ENCODE measurements at places on chromosomes 11 and 22.

DNA sequence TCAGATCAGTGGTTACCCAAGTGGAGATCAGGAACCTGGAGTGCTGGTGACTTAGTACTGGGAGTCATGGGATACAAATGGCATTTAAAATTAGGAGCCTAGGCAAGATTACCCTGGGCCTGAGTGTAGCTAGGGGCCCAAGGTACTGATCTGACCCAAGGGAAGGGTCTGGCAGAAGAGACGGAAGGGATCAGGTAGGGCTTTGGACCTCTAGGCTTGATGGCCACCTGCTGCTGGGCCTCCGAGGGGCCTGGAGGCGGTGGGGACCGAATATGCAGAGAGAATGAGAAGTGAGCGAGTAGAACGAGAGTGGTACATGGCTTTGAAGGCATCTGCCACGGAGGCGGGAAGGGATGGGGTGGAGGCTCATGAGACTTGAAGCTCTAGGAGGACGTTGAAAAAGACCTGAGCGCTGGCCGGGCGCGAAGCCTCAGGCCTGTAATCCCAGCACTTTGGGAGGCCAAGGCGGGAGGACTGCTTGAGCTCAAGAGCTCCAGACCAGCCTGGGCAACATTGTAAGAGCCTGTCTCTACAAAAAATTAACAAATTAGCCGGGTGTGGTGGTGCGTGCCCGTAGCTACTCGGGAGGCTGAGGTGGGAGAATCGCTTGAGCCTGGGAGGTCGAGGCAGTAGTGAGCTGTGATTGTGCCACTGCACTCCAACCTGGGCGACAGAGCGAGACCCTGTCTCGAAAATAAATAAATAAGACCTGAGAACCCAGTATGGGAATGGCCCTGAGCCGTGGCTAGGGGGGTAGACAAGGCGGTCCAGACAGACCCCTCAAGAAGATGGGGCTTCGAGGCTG lies 563 bp upstream of the PPIL2 start:
- DNase-seq = no peak

GRCh38 chr11:63880403-63880790 lies 36.6 kb downstream of the RCOR2 start:
- no peak for DNase-seq

GRCh38 chr11:68657021-68657780 lies 27.1 kb upstream of the GAL start:
- no peak for DNase-seq

GRCh38 chr22:45579306-45579705 lies 76.6 kb downstream of the FBLN1 start:
- no peak for DNase-seq

DNA sequence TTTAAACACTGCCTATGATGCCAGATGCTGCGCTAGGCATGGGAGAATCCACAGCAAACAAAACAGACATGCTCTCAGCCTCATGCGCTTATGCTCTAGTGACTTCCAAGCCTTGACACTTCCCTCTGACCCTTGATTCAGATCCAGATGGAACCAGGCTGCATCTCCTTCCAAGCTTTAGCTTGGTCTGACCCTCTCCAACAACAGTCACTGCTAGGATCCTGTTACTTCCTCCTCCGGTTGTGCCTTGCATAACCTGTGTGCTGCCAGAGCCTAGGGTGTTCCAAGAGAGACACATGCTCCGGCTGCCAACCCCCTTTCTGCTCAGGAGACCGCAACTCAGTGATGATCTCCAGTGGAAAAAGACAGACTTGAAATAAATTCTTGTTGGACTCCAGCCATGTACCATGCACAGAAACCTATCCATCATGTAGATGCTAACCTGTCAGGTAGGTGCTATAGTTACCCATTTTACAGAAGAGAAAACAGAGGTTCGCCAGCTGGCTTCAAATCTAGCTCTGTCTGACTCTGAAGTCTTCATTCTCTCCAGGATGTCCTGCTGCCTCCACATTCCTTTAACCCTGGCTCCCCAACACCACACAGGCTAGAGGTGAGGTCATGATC lies 136.3 kb upstream of the TEAD1 start:
- no peak for DNase-seq

- peak; percentile 20 for DNase-seq
These were observed 45.0 kb downstream of the OR4C6 start for GRCh38 chr11:55707029-55707428.

- no peak for DNase-seq
These were observed 6.8 kb upstream of the CCDC188 start for GRCh38 chr22:20157430-20158183.

DNA sequence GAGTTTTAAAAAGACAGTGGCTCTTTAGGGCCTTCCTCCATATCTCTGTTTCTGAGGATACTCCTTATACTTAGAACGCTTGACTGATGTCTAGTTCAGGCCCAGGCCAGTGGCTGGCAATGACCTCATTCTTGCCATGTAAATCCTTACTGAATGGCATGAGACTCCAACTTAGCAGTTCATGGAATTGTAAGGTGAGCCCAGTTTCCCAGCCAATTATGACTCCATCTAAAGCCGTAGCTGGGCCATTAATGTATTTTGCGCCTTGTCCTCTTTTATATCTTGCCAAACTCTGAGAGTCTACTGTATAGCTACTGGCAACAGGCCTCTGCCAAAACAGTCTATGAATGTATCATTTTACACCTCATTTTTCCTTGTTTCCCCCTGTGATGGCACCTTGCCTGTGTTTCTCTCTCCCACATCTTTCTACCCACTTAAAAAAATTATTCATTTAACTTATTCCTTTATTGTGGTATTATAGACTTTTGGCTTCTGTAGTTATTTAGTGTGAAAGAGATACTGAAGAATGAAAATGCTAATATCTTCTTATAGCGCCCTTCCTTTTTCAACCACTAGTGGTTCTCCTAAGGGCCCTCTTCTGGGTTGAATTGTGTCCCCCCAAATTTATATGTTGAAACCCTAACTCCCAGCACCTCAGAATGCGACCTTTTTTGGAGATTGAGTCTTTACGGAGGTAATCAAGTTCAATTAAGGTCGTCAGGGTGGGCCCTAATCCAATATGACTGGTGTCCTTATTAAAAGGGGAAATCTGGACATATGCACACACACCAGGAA lies 67.4 kb downstream of the ZNRF3 start:
- DNase-seq = no peak

GRCh38 chr11:134745456-134745855 lies 333.4 kb upstream of the B3GAT1 start:
- DNase-seq = no peak

- no peak for DNase-seq
These were observed 65.3 kb upstream of the ADORA2A start for GRCh38 chr22:24361976-24362646.

DNA sequence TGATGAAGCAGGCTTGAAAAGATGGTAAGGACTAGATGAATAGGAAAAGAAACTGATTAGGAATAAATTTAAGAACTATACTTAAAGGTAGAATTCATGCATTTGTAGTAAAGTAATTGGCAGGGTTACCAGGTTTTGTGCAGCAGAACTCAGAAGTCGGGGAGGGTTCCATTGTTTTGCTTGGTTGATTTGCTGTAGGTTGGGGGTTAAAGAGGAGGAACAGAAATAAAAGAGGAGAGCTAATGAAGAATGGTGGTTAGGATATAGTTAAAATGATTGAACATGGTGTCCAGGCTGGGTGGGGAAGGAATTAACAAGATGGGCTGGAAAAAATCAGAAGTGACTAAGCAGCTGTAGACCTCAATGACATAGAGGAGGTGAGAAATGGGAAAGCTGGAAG lies 5.5 kb upstream of the SPON1 start:
- no peak for DNase-seq

DNA sequence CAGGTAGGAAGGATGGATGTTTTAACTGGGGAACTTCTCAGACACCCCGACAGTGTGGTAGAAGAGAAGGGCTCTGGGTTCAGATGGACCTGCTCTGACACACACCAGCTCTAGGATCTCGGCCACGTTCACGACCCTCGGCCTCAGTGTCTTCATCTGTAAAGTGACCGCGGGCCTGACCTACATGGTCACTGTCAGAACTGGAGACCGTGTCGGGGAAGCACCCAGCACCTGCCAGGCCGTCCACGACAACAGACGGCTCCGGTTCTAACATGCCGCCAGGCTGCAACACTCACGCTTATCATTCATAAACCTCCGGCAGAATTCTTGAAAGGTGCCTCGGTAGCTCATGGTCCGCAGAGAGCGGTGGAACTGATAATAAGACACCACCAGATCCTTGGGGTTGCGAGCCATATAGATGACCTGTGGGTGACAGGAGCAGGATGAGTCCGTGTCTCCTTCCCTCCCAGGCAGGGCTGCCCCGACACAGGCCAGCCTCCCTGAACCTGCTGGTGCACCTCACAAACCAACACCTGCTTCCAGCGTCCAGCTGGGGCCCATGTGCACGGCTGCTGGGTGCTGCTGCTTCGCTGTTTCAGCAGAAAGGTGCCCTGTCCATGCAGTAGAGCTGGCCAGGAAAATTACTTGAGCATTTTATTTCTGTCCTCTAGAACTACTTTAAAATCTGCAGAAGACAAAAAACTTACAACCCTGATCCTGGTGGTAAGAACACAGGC lies 23.6 kb downstream of the SULT4A1 start:
- DNase-seq = no peak

GRCh38 chr22:28855355-28856094 lies 27.8 kb upstream of the ZNRF3 start:
- DNase-seq = peak; percentile 90

- no peak for DNase-seq
These were observed 28.0 kb downstream of the OR8D1 start for GRCh38 chr11:124285610-124286344.

DNA sequence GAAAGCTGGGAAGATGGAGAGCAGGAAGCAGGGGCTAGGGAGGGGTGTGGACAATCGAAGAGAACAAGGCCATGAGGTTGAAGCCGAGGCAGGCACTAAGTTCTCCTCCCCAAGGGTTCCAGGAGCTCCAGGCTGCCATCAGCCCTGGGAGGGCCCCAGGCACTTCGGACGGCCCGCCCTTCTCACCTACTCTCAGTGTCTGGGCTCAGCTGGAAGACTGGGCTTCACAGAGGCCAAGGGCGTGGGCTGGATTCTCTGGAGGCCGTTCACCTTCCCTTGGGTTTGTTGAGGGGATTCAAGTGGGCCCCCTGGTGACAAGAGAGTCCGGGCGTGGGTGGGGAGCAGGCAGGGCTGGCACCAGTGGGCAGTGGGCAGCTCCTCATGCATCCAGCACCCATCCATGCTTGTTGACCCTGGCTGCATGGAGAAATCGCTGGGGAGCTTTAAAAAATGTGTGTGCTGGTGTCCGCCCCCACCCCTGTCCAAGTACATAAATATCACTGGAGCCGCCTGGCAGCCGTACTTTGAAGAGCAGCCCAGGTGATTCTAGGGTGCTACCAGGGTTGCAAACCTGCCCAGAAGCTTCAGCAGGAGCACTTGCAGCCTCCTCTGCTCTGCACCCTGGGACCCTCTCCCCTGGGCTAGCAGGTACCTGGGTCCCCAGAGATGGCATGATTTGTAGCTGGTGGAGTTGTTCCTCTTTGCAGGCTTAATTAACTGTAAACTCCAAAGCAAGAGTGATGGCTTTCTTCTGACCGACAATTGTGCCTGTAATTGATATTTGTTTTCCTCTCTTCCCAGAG lies 74.3 kb downstream of the RTL6 start:
- no peak for DNase-seq

DNA sequence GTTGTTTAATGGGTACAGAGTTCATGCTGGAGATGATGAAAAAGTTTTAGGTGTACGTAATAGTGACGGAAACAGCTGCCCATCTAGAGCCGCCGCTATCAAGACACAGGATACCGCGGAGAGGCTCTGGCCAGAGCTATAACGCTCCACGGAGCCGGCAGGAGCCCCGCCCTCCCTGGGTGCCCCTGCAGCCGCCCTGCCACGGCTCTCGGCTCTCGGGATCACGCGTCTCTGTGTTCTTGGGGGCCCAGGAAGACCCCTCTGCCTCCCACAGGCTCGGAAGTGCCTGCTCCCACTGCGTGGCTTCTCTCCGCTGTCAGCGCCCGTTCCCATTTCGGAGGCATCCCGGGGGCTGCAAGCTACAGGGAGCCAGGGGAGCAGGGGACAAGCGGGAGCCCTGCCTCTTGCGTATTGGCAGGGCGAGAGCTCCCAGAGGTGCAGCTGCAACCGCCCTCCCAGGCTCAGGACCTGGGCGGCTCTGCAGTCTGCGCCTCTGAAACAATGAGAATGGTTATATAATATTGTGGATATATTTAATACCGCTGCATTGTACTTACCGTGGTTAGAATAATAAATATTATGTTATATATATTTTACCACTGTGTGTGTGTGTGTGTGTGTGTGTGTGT lies 13.7 kb downstream of the GLYATL2 start:
- DNase-seq = no peak

- peak; percentile 66 for DNase-seq
These were observed 4.9 kb downstream of the TPBGL start for GRCh38 chr11:75245356-75246005.

DNA sequence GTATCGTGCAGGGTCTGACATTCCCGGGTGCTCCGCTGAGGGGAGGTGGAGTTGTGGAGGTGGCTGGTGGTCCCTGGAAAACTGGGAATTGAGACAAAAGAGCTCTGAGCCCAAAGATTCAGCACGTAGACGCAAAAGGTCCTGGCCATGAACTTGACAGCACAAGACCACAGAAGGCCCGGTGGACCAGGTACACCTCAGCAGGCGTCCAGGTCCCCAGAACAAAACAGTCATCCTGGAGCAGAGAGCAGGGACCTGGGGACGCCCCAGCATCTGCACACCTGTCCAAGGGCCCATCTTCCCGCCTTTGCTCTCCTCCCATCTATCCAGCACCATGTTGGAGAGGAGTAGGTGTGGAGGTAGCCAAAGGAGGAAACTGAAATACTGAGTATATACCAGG lies 13.8 kb upstream of the MB start:
- DNase-seq = no peak

DNA sequence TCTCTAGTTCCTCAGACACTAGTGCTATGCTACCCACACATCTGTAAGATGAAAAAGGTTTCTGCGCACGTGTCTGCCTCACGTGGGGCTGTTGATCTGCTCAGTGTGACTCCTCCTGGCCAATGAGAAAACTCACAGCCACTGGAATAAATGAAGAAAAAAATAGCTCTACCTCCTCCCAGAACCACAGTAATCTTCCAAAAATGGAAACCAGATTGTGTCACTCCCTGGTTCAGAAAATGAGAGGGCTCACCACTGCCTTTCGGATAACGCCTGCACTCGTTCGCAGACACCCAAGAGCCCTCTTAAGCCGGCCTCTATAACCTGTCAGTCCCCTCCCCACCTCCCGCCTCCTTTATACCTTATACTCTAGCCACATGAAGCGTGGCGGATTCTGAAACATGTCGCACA lies 5.1 kb downstream of the APBB1 start:
- DNase-seq = no peak

- no peak for DNase-seq
These were observed 40.2 kb downstream of the RRP8 start for GRCh38 chr11:6563121-6563619.

GRCh38 chr22:41482319-41482935 lies 13.5 kb downstream of the ACO2 start:
- DNase-seq = no peak

GRCh38 chr11:120431633-120432032 lies 79.9 kb upstream of the GRIK4 start:
- DNase-seq = peak; percentile 16

DNA sequence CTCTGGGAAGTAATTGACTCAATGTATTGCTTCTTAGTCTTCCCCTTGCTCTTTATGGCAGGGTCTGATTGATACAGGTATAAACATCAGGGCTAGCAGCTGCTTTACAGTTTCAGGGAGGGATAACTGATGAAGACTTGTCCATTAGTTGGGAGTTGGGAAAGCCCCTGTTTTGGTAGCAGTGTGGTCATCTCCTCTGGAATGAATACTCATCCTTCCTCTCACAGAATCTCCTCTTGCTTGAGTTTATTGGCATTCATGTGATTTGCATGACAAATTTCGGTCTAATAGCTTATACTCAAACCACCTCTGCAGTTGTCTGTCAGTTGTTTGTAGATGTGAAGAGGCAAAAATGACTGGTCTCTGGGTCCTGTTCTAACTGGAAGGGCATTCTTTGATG lies 79.7 kb downstream of the FAT3 start:
- DNase-seq = no peak

All from HuH-7 (cell line).